ENCODE measurements at places on chromosomes 7 and 10.

DNA sequence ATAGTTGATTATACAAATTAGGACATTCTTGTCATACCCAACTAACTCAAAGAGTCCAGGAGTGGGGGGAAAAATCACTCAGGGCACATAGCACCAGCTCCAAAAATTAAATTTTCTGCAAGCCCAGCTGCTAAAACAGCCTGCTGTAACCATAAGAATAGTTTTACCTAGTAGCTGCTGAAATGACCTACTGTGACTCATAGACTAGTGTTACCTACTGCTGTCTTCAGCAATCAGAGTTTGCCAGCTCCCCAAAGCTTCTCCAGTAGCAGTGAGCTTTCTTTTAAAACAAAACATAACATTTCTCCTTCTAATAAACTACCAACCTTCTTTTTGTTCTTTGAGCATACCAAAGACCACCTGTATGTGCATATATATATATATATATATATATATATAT, 4.2 kb upstream of the ARHGAP12 start:
- no peak for DNase-seq

DNA sequence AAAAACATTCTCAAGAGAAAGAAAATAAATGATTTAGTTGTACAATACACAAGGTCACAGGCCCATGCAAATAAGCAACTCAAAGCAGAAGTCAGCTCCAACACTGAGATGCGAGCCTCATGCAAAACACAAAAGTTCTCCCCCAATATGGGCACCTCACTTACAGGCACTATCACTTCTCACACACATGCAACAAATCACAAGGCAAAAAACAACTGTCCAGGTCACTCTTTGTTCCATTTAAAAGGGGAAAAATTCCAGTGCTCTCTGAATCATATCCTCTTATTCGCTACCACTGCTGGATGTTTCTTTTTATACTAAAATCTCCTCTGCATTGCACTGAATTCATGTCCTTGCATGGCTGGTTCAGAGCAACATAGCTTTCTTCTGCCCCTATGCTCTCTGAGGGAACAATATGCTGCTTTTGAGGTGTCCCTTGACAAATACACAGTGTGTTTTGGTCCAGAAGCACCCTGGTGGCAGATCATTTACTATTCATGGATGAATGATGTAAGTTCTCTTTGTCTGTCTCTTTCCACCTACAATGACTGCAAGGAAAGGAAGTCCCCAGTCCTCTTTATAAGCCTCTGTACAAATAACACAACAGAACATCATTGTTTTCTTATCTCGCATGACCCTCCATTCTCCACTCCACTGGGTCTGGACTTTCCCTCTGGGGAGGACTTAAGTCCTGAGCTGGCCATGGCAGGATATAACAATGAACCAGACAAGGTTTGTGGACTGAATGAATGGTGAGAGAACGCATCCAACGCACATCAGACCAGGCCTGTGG, 85.4 kb upstream of the GSDME start:
- no peak for DNase-seq

DNA sequence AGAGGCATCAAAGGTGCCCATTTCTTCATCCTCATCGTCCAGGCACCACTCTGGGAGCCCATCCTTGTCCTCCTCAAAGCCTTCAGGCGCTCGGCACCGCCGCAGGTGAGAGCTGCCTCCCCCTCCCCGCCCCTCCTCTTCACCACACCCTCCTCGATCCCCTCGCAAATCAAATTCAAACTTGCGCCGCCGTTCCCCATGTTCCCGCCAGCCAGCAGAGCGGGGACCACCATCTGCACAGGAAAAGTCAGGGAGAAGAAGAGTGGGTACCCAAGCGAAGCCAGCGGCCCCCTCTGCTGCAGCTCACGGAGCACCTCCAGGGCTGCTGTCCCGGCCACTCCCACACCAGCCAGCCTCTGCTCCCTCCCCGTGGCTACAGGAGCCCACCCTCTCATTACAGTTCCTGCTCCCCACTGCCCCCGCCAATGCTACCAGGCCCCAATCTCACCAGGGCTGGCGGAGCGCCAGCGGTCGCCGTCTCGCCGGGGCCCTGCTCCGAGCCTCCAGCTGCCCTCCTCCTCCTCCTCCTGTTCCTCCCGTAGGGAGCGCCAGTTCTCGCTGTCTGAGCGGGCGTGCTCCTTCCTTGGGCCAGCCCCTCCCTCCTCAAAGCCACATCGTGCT, 7.7 kb downstream of the GIGYF1 start:
- no peak for DNase-seq

DNA sequence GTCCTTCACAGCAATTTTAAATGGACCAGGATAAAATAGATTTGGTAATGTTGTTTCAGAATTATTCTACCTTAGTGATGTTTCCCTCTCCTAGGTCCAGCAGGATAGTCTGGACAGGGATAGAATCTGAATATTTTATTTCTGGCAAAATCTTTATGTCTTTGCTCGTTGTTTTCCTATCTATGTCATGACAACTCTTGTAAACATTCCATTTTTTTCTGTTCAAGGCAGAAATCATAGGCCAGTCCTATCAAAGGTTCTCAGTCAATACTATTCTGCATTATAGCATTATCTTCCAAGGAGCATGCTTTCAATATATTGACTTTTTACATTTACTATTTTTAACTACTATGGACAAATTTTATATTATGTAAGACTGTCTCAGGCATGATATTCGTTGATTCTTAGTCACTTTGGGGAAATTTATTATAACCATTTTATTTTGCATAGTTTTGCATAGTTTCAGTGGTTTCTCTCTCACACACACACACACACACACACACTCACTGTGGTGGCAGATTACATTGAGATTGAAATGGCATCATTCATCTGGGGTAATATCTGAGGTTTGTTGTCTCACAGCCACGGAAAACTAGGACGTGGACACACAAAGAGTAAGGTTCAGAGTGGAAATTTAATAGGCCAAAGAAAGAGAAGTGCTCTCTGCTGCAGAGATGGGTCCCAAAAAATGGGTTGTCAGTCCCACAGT, 17.2 kb downstream of the TAS2R60 start:
- DNase-seq: no peak

- DNase-seq: no peak
Observed at GRCh38 chr10:2982146-2982545, 85.2 kb upstream of the PFKP start.

DNA sequence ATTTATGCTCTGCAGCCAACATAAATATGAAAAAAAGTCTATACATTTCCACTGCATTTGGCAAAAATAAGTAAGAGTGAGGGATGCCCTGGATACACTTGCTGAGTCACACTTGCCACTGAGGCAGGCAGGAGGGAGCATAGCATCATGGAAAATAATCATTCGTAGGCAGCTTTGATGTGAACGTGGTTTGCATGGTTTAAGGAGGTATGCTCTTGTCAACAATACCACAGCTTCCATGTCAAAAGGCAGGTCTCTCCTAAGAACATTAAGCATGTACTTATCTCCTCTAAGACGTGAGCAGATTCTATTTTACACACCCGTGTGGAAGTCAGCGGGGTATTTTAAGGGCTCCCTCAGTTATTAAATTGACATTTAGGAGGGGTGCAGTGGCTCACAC, 89.2 kb upstream of the WDR11 start:
- DNase-seq: no peak

- DNase-seq: no peak
Observed at GRCh38 chr10:84685047-84685660, 356.8 kb downstream of the CCSER2 start.

DNA sequence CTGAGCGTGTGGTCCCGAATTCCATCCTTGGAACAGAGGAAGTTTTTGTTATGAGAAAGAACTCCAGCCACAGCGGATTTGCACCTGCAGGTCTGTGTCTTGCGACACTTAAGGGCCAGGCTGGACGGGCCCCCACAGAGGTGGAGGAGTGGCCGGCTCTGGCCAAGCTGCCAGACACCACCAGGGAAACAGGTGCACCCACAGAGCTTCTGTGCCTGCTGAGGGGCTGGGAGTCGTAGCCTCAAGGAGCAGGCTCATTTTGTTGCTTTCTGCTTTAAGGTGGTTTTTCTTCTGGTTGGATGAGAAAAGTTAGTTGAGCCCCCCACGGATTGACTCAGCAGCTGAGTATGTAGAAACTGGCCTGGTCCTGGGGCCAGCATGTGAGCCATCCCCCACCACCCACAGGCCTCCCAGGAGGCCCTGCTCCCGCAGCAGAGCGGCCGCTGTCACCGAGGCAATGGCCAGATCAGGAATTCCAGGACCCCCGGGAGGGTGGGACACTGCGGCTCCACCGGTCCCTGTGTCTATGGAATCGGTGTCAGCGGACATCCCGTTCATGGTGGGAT, 41.9 kb downstream of the NKX6-2 start:
- no peak for DNase-seq

DNA sequence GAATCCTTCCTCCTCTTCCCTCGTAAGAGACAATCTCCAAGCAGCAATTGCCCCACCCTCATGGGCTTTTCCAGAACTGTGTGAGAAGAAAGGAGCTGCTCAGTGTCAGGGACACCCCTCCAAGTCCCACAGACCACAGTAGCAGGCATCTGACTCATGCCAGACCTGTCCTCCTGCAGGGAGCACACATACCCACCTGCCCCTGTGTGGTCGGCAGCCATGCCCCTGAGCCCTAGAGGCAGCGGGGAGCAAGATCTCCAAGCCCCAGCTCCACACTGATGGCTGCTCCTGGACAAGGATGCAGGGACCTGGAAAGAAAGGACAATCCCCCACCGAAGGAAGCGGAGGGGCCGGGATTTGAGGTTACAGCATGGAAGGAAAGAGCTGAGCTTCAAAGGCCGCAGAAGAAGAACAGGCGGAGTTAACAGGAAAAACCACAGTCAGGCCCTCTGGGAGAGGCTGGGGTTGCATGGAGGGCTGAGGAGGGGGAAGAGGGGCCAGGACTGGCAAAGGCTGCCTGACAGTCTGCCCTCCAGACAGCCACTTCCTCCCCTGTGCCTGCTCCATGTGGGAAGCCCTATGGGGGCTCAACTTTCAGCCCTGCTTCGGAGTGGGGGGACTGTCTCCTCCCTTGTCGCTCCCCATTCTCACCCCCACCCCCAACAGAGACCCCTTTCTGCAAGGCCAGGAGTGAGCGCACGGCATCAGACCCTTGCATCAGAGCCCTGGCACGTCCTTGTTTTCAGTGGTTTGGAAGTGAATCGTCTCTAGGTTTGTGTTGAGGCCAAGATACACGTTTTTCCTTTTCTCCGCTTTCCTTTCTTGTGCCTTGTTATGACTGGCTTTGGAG, 46.8 kb downstream of the ASB13 start:
- DNase-seq: no peak

GRCh38 chr7:151927011-151927410, 29.2 kb upstream of the GALNTL5 start:
- DNase-seq: peak; percentile 14

DNA sequence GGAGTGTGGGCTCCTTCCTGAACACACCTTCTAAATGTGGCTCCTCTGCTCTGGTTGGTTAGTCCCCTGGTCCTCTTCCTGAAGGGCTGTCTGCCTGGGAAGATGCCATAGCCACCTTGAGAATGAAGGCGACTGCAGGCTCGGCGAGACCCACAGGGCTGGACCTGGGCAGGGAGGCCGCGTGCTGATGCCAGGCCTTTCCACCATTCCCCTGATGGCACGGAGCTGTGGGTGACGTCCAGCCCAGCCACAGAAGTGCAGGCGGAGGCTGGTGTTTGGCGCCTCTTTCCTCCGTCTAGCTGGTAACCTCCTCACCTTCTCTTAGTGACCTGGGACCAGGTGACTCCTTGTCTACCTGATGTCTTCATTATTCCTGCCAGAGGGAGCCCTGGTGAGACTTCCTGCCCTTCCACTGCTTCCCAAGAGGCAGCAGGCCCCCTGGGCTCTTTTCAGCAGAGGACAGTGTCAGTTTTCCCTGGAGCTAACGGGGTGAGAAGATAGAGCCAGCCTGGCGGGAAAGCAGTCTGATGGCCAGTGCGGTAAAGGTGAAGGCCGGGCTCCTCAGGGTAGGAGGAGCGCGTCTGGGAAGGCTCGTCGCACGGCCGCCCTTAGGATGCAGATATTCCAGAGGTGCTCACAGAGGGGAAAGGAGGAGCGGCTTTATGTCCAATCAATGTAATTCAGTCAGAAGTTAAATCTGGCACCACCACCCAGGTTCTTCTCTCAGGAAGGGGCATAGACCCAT, 34.9 kb downstream of the GBX1 start:
- no peak for DNase-seq

DNA sequence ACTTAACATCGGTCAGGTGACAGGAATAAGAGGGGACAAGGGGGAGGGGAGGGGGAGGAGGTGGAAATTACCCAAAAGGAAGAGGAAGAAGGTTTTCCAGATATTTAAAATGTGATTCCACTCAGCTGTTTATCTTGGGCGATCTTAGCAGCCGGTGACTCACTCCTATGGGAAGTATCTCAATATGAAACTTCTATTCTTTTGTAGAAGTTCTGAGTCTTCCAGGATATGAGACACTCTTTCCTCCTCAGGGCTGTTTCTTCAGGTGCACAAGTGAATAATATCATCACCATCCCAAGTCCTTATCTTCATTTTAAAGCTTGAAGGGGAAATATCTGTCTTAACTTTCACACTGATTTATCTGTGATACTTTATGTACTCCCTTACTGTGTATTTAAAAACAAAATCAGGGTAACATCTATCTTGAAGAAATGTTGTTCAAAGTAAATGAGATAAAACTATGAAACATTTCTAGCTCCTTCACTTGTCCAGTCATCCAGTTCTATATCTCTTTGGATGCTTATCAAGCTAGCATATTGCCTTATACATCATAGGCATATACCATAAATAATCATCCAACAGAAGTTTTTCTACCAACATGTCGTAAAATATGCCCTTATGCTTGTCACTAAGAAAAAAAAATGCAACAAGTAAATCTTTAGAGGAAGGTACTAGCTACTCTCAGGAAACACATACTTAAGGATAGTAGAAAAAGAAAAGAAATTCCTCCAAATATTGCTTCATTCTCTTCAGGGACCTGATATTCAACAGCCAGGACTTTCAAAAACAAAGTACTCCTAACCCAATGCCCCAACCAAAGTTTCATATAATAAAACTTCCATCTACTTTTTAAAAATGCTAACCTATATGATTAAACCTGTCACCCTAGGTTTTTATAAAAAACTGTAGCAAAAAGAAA, 13.7 kb downstream of the DOCK4 start:
- DNase-seq: no peak

- DNase-seq: no peak
Observed at GRCh38 chr7:88101769-88102168, 118.1 kb downstream of the SRI start.

DNA sequence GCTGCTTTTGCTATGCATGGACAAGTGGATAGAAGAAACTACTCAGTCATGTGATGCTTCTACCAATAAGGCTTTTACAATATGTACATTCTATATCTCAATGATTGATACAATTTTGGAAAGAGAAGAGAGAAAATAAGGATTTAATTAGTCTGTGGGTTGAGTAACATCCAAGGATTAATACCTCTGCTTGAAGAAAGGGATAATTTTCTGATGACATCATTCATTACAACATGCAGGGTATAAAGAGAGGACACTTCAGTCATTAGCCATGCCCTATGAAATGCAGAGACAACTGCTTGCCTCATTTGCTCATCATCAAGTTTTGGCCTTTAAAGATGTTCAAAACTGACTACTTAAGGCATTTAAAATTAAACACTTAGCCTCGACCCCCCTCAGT, 237.3 kb downstream of the AHR start:
- no peak for DNase-seq

GRCh38 chr10:62422068-62422590, 48.0 kb downstream of the ZNF365 start:
- no peak for DNase-seq
